PC-3 (cell line): ENCODE measurements at places on chromosomes 2 and 18. TPM values are rescaled to one million over a fixed set of nuclear protein-coding genes. Genes with fewer than 3 reads are reported as not detected.
A peak's percentile ranks its signal among the peaks of the same experiment; 100 is the strongest.

COL4A3 gene
- 0.73 and 0.86 TPM in 2 replicates for total RNA-seq

HMSD gene
- 0.12 and 0.40 TPM in 2 replicates for total RNA-seq

ELAC1 gene
- 1.7 and 4.4 TPM in 2 replicates for total RNA-seq

ALLC gene
- total RNA-seq: not detected in 2 replicates

FKBP7 gene
- 3.7 and 4.2 TPM in 2 replicates for total RNA-seq

MROH2A gene
- not detected in 2 replicates for total RNA-seq

FOXD4L1 gene
- 0.33 TPM in 1 of 2 replicates, not detected in the other for total RNA-seq

C2orf92 gene
- total RNA-seq: 3.0 and 3.3 TPM in 2 replicates

ABCB11 gene
- 0.11 and 0.29 TPM in 2 replicates for total RNA-seq

RHBDD1 gene
- total RNA-seq: 7.8 and 9.1 TPM in 2 replicates

DNA sequence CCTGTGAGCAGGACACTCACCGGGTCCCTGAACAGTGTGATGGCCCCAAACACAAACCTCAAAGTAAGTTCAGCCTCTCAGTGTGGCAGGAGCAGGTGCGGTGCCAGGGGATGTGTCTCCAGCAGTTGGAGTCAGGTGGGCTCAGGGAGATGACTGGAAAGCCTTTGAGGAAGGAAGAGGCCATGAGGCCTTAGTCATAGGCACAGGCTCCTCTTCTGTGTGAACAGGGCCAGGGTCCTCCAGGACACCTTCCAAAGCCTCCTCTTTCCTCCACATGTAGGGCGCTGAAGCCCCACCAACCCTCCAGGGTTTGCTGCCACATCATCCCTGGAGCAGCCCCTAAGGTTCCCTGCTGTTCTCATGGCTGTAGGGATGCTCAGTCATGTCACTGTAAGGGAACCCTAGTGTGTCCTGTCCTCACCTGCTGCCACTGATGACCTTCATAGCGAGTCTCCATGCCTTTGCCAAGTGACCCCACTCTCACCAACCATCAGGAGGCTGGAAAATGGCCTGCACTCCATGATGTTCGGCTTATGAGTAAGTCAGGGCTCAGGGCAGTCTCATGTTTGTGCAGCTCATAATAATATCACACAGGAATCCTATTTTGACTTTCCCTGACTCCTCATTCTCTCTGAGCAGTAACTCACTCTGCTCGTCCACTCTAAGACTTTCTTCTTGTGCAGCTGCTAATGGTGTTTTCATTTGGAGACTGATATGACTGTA is 1152.9 kb downstream of the RPIA start:
- H3K27ac ChIP-seq: no peak overlapping the region
- no peaks in the 10 kb centered on the region for H3K36me3 ChIP-seq
- no peak overlapping the region for H3K4me3 ChIP-seq
- no peak for DNase-seq

- H3K4me3 ChIP-seq: no peak overlapping the region
- H3K36me3 ChIP-seq: no peaks in the 10 kb centered on the region
- no peaks in the 10 kb centered on the region for H3K27me3 ChIP-seq
- no peak for DNase-seq
- H3K27ac ChIP-seq: no peak overlapping the region
These were observed 14.9 kb upstream of the KLF11 start for GRCh38 chr2:10028407-10028987.

DNA sequence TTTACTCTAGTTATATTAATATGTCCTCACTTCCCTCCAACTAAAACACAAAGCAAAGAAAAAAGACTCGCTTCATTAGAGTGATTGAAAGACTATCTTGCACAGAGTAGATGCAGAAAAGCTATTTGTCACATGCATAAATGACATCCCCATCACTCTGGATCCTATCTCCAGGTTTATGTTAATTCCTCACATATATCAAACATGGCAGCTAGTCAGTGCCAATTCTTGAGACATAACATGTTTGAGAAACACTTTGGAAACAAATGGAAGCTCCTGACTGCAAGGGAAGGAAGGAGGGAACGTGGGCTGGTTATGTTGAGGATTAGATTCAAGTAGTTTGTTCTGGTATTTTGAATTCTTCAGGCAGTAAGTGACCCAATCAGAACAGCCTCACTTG is 89.8 kb upstream of the BCL2L11 start:
- H3K36me3 ChIP-seq: no peaks in the 10 kb centered on the region
- no peak for DNase-seq
- H3K4me3 ChIP-seq: no peak overlapping the region

- DNase-seq: peak; percentile 70
- 0 out of 2 replicates have a peak overlapping the region, but pooled peaks have one; percentile 7 for H3K27ac ChIP-seq
- peaks cover 27% of the 10 kb centered on the region for H3K4me1 ChIP-seq
- no peaks in the 10 kb centered on the region for H3K36me3 ChIP-seq
- H3K4me3 ChIP-seq: no peak overlapping the region
- no peaks in the 10 kb centered on the region for H3K27me3 ChIP-seq
These were observed 205.8 kb downstream of the ZNF385B start for GRCh38 chr2:179655627-179656026.

GRCh38 chr2:207481924-207482323 is 47.8 kb upstream of the CREB1 start:
- peak overlapping the region; percentile 59; the same call in 1 of the 2 replicates for H3K27ac ChIP-seq
- no peaks in the 10 kb centered on the region for H3K27me3 ChIP-seq
- H3K4me3 ChIP-seq: no peak overlapping the region
- no peak for DNase-seq
- H3K4me1 ChIP-seq: peaks cover 34% of the 10 kb centered on the region
- no peaks in the 10 kb centered on the region for H3K36me3 ChIP-seq

- H3K36me3 ChIP-seq: no peaks in the 10 kb centered on the region
- H3K27me3 ChIP-seq: no peaks in the 10 kb centered on the region
- no peak overlapping the region for H3K27ac ChIP-seq
These were observed 10.1 kb downstream of the BIN1 start for GRCh38 chr2:127096718-127097470.

DNA sequence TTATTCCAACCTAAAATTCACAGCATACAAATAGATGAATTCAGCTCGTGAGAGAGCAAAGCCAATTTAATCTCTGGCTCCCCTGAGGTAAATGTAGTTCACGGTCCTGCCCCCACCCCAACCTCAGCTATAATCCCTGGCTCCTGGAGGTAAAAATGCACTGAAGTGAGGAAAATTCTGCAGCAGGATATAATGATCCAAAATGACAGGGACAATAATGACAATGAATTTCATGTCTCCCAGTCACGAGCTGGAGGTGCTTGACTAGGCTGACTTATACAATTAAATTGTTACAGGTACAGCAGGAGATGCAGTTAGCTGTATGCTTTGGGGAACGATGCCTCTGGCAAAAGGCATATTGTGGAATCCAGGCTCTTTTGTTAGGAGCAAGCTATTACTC is 82.0 kb downstream of the GPD2 start:
- no peak overlapping the region for H3K4me3 ChIP-seq
- no peaks in the 10 kb centered on the region for H3K4me1 ChIP-seq
- H3K27ac ChIP-seq: no peak overlapping the region

GRCh38 chr2:68318914-68319397 is 793 bp downstream of the CNRIP1 start:
- H3K36me3 ChIP-seq: no peaks in the 10 kb centered on the region
- no peak overlapping the region for H3K27ac ChIP-seq
- peaks cover 16% of the 10 kb centered on the region for H3K4me1 ChIP-seq
- H3K4me3 ChIP-seq: peak overlapping the region; percentile 86
- H3K27me3 ChIP-seq: no peaks in the 10 kb centered on the region

DNA sequence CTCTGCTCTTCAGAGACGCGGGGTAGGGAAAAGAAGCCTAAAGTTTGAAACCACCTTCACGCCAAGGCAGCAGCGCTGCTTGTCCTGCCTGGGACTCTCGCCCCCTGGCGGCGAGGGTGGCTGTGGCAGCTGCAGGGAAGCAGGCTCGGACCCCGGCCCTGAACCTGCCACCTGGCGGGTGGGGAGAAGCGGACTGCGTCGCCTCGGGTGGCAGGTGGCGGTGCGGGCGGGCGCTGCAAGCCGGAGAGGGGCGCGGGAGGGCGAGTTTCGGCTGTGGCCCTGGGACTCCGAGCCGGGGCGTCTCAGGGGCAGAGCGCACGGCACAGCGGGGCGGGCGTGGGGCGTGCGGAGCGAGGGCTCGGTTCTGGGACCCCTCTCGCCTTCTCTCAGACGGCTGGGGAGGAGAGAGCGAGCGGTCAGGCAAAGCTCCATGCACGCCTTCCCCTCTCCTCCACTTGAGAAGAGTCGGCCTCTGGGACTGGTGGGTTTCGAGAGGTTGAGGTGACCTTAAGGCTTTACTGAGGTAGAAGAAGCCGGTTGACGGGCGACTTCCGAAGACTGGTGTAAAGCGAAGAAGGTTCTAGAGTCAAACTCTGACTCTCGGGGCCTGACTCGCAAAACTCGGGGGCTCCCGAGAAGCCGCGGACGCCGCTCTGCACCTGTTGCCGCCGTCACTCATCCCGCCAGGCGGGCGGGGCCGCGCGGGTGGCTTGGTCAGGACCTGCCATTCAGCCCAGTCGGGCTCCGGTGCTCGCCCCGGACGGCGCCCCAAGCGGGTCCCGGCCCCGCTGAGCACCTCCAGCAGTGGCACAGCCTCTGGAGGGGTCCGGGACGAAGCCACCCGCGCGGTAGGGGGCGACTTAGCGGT is 1.1 kb upstream of the BOLL start:
- no peak overlapping the region for H3K27ac ChIP-seq
- no peak overlapping the region for H3K4me3 ChIP-seq
- no peaks in the 10 kb centered on the region for H3K36me3 ChIP-seq
- no peaks in the 10 kb centered on the region for H3K4me1 ChIP-seq
- no peaks in the 10 kb centered on the region for H3K27me3 ChIP-seq

- peaks cover 15% of the 10 kb centered on the region for H3K4me1 ChIP-seq
- no peak for DNase-seq
- no peak overlapping the region for H3K27ac ChIP-seq
- no peak overlapping the region for H3K4me3 ChIP-seq
These were observed 2.4 kb upstream of the STK11IP start for GRCh38 chr2:219595256-219595655.

DNA sequence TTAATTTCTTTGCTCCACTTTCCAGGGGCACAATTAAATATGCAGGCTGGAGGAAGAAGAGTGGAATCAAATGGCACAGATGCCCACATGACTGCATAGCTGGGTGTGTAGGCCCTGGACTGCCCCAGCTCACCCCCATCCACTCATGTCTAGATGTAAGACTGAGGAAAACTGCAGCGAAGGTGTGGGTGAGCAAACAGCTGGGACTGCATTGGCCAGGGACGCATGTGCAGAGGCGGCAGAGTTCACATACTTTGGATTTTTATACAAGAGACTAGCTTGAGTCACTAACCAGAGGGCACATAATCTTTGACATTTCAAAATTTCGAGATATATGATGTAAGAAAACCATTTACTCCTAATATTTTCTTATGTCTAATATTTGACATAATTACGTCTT is 60.1 kb downstream of the SPIRE1 start:
- peak; percentile 86 for DNase-seq
- no peaks in the 10 kb centered on the region for H3K27me3 ChIP-seq

- no peak for DNase-seq
- no peak overlapping the region for H3K27ac ChIP-seq
- no peak overlapping the region for H3K4me3 ChIP-seq
- H3K4me1 ChIP-seq: peaks cover 3% of the 10 kb centered on the region
These were observed 27.8 kb upstream of the LPIN1 start for GRCh38 chr2:11718606-11719005.
